ENCODE measurements at places on chromosomes 2 and 18.

GRCh38 chr18:457521-458412 is 42.7 kb downstream of the COLEC12 start:
- DNase-seq: no peak

DNA sequence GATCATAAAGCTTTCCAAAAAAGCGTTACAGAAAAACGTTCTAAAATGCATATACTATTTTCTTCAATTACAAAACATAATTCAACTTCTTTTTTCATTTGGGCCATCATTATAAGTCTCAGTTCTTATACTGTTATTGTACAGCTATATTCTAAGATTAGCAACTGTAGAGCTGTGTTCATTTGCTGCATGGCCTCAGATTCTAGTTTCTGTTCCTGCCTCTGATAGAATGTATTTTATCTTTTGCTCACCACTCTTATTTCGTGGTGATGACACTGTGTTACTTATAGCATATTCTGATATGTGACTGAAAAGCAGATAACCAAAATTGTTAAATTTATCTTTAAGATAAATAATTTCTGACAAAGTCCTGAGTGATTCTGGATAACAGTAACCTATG is 67.2 kb downstream of the PTRHD1 start:
- DNase-seq: no peak

DNA sequence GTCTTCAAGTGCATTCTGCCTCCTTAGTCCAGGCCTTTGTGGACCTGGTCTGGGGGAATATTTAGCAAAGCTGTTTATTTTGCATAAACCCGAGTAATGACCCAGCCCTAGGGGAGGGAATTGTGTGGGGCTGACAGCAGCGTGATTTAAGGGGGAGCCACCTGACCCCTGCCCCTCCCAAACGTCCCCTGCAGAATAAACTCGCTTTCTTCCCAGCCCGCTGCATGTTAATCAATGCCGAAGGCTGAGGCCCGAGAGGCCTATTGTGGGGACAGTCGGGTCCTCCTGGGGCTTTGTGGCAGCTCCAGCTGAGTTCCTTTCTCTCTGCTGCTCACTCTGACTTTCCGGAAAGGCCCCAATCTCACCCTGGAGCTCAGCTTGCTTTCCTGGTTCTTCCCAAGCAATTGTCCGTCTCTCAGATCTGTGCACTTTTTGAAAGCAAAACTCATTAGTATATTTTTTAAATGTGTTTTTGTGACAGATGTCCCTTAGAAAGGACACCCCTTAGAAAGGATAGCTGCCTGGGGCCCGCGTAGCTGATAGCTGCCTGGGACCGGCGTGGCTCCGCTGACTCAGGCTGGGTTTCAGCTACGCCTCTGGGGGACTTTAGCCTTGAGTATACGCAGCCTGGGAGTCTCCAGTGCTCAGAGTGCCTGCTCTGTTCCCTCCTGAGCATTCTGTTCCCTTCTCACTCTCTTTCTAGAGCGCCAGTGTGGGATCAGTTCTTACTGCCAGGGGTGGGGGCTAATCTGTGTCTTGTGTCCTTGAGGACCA is 158.3 kb downstream of the GLI2 start:
- DNase-seq: no peak

- DNase-seq: no peak
These were observed 7.0 kb downstream of the MYT1L start for GRCh38 chr2:2324119-2324518.

GRCh38 chr18:45370255-45371010 is 244.8 kb upstream of the SLC14A2 start:
- DNase-seq: no peak

DNA sequence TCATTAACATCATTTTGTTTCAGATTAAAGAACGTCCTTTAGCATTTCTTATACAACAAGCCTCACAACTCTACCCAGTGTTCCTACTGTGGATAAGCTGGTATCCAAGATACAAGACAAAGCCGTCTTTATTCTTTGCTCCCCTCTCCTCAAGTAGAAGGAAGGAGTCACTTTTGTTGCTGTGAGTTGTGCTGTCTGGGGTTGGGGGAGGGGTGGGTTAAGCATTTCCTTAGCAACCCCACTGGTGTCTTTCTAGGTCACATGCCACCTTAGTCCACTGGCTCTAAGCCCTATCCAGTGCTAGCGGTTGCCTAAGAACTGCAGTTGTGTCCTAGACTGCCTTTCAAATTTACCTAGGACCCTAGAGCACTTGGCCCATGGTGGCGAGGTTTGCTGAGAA is 155.6 kb upstream of the PIEZO2 start:
- DNase-seq: no peak

- DNase-seq: no peak
These were observed 475.1 kb downstream of the TNS1 start for GRCh38 chr2:217527590-217528202.

- no peak for DNase-seq
These were observed 960.2 kb downstream of the CNTNAP5 start for GRCh38 chr2:124985270-124985669.

DNA sequence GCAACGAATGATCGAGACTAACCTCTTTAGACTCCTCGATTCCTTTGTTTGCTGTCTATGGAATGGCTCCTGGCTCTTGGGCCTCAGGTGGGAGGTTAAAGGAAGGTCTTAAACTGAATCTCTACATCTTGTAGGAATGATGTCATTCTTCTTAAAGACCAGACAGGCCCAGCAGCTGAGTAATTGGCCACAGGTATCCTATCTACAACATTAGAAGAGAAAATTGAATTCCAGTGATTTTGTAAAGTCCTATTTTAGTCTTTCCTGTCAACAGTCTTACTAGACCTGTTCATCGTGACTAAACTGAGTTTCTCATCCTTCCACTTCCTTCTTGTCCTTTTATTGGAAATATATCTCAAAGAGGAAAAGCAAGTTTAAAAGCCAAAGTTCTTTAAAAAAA is 274.8 kb downstream of the ALPK2 start:
- no peak for DNase-seq

DNA sequence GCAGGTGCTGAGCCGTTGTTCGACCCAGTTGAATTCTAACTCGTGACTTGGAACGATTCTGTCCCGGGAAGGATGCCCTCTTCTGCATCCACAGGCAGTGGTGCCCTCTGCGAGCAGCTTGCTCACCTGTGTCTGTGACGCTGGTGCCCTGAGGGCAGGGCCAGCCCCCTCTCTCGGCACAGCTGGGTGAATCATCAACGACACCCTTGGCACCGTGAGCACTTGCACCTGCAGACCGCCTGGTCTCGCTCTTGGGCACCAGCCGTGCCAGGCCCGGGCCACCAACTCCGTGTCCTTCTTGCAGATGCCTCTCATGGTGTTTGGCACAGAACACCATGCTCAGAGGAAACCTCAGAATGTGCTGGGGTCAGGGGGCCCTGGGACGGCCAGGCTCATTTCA is 75.0 kb downstream of the SLC66A2 start:
- no peak for DNase-seq

DNA sequence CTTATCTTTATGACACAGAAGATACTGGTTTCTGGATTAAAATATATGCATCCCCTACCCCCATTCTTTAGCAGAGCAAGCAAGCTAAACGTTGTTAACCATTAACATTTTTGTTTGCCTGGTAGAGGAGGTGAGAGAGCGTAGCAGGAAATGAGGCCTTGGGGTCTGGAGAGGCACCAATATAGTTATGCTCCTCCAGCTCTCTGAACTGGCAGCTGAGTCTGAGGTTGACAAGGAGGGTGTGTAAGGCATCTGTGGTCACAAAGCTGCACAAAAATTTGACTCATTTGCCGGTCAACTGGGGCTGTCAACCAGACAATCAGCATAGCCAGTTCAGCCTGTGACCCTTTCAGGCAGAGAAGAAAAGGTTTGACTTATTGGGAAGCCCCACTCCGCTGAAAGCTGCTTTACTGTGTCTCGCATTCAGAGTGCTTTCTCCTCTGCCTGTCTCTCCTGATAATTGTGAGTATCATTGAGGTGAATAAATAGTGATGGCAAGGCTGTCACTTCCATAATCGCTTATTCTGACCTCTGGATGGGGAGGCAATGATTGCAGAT is 647.5 kb upstream of the SETBP1 start:
- no peak for DNase-seq

GRCh38 chr18:10113121-10114022 is 199.6 kb downstream of the VAPA start:
- no peak for DNase-seq

DNA sequence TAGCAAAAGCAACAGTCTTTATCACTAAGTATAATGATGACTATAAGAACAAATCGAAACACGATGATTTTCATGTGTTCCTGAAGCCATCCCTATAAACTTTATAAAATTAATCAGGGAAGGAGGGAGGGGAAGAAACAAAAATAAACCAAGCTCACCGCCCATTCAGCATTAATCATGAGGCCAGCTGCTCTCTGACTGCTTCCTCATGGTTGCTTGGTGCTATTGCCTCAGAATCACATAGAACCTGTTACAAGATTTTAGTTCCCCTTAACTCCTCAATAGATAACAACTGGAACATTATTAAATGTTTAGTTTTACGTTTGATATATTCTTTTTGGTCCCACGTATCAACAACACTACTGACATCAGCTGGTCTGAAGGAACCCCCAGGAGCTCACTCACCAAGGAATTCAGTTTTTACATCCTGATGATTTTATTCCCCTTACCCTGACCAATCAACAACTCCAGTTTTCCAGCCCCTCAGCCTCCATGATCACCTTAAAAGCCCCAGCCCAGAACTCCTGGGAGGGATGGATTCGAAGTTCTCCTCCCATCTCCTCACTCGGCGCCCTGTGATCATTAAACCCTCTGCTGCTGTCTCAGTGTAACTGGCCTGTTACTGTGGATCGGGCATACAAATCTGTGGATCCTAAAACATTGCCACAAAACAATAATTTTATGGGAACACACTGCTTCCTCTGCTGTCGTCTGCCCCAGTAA is 10.6 kb upstream of the HNRNPLL start:
- no peak for DNase-seq

- no peak for DNase-seq
These were observed 8.6 kb upstream of the ACYP2 start for GRCh38 chr2:54106631-54107454.

- DNase-seq: no peak
These were observed 18.3 kb downstream of the TRIB2 start for GRCh38 chr2:12734914-12735654.

- DNase-seq: no peak
These were observed 197 bp downstream of the GDF7 start for GRCh38 chr2:20667151-20667530.

- DNase-seq: no peak
These were observed 1.3 kb downstream of the NGEF start for GRCh38 chr2:233011702-233012131.

DNA sequence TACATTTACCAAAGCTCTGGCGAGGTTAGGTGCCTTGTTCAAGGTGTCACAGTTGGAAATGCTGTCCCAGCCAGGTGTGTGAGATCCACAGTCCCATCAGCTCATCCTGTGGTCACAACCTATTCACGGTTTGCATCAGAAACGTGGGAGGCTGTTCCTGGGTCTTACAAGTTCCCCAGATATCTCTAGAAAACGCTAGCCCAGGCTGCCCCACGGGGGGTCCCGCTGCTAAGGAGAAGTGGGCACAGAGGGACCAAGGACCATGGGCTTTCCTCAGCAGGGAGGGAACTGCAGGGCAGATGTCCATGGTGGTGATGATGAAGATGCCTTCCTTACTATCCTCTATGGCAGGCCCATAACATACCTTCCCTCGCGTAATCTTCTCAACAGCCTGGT is 649 bp downstream of the FECH start:
- no peak for DNase-seq

- DNase-seq: no peak
These were observed 311.9 kb downstream of the CCDC178 start for GRCh38 chr18:33128581-33128980.

GRCh38 chr18:9563331-9563730 is 51.0 kb downstream of the PPP4R1 start:
- no peak for DNase-seq

- no peak for DNase-seq
These were observed 68.6 kb downstream of the GATA6 start for GRCh38 chr18:22238036-22238435.

- DNase-seq: no peak
These were observed 80.2 kb downstream of the CTIF start for GRCh38 chr18:48619016-48619415.

- DNase-seq: no peak
These were observed 3.8 kb upstream of the NFE2L2 start for GRCh38 chr2:177268187-177268871.

GRCh38 chr2:14619441-14619840 is 13.1 kb upstream of the LRATD1 start:
- DNase-seq: no peak

- no peak for DNase-seq
These were observed 277.3 kb upstream of the FN1 start for GRCh38 chr2:215712871-215713790.

All from H1 (cell line).